ENCODE measurements at places on chromosomes 11 and 22.

- no peak for DNase-seq
Observed at GRCh38 chr22:39327995-39328754, 8.8 kb upstream of the RPL3 start.

DNA sequence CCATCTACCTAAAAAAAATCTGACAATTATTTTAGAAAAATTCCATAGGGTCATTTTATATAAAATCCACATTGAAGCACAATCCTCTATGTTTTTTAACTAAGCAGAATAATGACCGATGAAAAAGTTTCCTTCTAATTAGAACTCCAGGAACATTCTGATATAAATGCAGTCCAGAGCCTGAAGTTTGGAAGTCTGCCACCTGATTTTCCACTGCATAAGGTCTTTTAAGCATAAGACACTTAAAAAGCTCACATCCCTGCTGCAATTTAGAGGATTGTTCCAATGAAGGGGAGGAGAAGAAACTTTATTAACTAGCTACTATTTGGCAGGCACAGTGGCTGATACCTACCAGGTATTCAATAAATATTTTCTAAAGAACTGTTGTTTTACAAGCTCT is 570.3 kb upstream of the ANO5 start:
- DNase-seq, result no peak

DNA sequence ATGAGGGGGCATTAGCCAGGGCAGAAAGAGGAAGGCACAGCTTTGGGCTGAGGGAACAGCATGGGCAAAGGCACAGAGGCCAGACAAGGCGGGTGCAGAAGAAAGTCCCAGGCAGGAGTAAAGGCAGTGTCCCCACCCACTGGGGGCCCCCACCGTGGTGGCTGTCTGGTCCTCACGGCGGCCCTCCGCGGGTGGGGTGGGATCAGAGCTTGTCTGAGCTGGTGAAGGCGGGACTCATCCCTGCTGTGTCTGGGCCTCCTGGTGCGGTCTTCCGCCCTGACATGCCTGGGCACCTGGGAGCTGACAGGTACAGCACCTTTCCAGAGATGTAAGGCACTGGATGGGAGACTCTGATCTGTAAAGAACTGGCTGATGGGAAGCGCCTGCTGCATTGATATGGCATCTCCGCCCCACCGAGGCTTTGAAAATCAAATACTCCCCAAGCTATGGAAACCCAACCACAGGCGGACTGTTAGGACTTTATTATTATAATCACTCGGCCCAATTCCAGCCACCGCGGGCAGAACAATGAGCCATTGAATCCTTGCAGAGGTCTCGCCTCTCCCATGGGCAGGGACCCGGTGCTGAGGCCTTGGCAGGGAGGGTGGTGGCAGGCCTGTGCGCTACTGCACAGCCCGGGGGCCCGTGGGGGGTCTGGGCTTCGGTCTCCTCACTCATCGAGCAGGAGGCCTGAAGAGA is 14.2 kb upstream of the GNB1L start:
- peak; percentile 20 for DNase-seq

DNA sequence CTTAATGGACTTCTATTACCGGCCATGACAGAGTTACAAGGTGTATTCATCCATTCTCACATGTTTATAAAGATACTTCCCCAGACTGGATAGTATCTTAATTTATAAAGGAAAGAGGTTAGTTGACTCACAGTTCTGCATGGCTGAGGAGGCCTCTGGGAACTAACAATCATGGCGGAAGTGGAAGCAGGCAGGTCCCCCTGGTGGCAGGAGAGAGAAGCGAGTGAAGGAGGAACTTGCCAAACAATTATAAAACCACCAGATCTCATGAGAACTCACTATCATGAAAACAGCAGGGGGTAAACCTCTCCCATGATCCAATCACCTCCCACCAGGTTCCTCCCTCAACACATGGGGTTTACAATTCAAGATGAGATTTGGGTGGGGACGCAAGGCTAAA is 170.0 kb upstream of the PDGFD start:
- no peak for DNase-seq

GRCh38 chr11:28170759-28171158 is 62.6 kb downstream of the METTL15 start:
- no peak for DNase-seq

GRCh38 chr11:10544491-10545465 is 3.8 kb upstream of the RNF141 start:
- no peak for DNase-seq

- DNase-seq, result no peak
Observed at GRCh38 chr11:12599408-12600143, 74.6 kb upstream of the TEAD1 start.

- no peak for DNase-seq
Observed at GRCh38 chr22:37147186-37147990, 2.3 kb downstream of the IL2RB start.

GRCh38 chr11:59144096-59144495 is 1.4 kb downstream of the FAM111A start:
- DNase-seq, result no peak

DNA sequence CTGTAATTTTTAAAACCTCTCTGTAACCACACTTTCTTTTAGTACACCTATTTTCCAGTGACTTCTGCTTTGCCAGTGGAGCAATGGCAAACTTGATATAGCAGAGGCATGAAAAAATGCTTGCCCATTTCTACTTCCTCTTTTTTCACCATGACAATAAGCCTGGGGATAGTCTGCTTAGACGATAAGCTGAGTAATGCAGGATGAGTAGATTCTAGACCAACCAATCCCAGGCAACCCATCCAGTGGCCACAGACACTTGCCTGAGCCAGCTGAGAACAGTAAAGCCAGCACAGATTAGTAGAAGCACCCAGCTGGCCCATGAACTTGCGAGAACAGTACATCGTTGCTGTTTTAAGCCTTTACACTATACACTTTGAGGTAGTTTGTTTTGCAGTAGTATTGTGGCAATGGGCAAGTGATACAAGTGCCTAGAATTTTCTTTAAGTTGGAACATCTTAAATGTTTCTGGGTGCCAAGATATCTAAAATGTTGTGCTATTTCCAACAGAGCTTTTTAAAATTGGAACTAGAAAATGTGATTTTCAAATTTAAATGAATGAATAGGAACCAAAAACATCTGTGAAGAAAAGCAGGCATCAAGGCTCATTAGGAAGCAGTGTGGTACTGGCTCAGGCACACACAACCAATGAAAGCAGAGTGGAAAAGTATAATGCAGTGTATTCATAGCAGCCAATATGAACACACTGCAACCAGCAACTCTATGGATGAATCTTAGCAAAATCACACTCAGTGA is 37.7 kb downstream of the DDI1 start:
- no peak for DNase-seq

GRCh38 chr11:128565881-128566280 is 21.5 kb downstream of the ETS1 start:
- DNase-seq, result no peak

- DNase-seq, result peak; percentile 96
Observed at GRCh38 chr11:1652771-1653540, 23.4 kb downstream of the KRTAP5-5 start.

DNA sequence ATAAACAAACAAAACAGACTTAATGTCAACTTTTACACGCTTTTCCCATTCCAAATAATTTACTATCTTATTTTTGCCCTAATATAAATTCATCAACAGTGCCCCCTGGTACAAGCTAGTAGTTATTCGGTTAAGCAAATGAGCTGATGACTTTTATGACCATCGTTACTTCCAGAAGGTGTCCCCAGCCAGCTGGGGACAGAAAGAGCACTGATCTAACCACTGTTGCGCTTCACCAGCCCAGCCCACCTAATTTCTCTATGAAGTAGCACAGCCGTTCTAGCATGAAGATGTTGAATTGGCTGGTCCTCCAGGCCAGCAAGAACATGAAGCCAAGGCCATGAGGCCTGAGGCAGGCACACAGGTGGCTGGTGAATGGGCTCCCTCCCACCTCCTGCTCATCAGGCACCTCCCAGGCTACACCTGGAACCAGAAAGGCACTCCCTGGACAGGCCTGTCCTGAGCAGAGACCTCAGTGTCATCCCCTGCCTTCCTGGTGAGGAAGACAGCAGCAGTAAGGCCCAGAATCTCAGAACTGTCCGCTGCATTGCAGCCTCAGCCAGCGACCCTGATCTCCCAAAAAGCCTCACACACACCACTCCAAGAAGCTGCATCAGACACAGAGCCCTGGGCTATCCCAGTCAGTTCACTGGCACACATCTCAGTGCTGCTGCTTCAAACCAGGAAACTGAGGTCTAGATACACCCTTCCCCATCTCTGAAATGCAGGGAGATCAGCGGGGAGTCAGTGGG is 12.9 kb downstream of the GNB1L start:
- DNase-seq, result no peak

GRCh38 chr11:61781585-61781984 is 10.8 kb downstream of the TMEM258 start:
- DNase-seq, result no peak

GRCh38 chr11:80320765-80321164 is 879.9 kb upstream of the TENM4 start:
- no peak for DNase-seq

DNA sequence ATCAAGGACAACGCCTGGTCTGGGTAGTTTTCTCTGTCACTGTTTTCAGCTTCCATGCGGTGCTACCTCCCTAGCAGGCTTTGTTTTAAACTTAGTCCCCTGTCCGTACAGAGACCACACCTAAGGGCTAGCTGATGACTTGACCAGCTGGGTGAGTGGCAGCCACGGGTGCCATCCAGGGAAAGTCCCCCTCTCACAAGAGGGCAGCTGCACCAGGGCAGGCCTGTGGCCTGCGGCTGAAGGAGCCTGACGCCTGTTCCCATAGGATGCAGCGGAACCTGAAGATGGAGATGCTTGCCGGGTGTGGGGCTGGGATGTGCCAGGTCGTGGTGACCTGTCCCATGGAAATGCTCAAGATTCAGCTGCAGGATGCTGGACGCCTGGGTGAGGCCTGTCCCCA is 19.9 kb downstream of the SLC25A18 start:
- no peak for DNase-seq

GRCh38 chr11:66861774-66862558 is 5.1 kb downstream of the LRFN4 start:
- no peak for DNase-seq

- no peak for DNase-seq
Observed at GRCh38 chr11:10673501-10674062, 20.0 kb downstream of the IRAG1 start.

DNA sequence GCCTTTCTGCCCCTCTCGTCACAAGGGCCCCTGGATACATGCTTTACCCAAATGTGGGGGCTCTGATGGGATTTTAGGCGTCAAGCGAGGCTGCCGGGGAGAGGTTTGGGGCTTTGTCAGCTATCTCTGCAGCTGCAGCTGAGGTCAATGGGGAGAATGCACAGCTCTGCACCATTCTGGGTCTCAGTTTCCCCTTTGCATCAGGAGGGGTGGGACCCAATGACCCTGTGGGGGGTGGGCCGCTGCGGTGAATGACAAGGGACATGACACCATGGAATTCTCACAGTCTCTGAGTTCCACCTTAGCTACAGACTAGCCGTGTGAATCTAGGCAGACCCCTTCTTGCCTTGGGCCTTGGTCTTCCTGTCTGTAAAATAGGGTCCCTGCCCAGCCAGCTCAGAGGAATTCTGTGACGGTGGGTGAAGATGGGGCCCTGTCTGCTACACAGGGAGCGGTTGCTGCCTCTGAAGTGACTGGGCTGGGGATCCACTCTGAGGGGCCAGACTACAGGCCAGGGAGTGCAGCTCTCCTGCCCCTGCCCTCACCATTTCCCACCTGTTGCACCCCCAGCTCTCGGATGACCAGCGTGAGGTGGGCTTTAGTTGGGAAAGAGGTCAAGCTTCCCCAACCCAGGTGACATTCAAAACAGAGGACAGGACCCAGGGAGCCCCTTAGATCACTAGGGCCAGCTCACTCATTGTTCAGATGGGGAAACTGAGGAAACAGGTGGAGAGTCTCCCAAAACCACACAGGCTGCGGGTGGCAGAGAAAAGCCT is 35.9 kb upstream of the WNT11 start:
- no peak for DNase-seq

GRCh38 chr11:9264316-9265210 is 587 bp downstream of the DENND5A start:
- peak; percentile 45 for DNase-seq

DNA sequence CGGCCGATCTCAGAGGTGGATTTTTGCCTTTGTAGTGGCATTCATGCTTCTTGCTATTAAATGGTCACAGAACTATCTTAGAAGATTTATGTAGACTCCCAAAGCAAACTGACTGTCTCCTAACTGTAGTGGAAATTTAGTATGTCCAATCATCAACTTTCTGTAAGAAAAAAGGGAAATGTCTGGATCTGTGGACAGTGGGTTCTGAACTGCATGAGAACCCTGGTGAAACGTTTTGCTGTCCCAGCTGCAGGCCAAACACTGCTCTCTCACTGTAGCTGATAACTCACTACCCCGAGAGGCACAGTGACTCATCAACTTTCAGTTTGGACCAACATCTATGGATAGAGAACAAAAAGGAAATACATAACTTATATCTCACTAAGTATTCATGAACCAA is 387.1 kb downstream of the SOX6 start:
- no peak for DNase-seq

- no peak for DNase-seq
Observed at GRCh38 chr11:48024635-48025071, 44.3 kb downstream of the PTPRJ start.

DNA sequence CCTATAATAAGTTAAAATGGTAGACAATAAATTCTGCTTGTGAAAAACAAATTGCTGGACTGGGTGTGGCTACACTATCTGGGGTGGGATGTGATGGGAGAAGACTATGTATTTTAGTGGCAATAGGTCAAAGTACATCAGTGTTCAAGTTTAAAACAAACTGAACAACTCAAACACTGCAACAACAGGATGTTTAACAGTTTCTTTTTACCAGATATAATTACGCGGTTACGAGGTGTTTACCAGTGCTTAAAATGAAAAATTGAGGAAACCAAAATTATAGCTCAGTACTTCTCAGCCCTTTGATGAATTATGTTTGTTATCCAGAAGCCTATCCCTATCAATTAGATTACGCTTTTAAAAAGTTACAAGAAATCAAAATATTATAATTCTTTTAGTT is 3.2 kb downstream of the PRDM10 start:
- no peak for DNase-seq

- DNase-seq, result no peak
Observed at GRCh38 chr22:39814899-39815298, 78.7 kb downstream of the ENTHD1 start.

DNA sequence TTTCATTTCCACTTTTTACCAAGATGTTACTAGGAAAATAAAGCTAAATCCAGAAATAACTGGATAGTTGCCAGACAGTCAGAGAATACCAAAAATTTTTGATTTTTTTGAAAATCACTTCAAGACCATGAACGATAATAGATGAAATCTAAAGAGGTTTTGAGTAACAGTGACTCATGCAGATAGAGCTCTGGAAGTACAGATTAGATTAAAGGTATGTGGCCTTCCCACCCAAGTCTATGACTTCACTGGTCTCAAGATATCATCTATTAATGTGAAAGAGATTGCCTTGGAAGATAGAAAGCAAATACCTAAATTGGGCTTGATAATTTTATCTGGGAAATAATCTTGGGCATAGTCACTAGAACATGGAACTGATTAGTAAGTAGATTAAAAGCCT is 415.9 kb downstream of the METTL15 start:
- DNase-seq, result no peak

All from mesothelial cell of epicardium (in vitro differentiated cells).